ENCODE measurements at places on chromosomes 12 and 14. TPM values are rescaled to one million over a fixed set of nuclear protein-coding genes. Genes with fewer than 3 reads are reported as not detected.
A peak's percentile ranks its signal among the peaks of the same experiment; 100 is the strongest.

DNA sequence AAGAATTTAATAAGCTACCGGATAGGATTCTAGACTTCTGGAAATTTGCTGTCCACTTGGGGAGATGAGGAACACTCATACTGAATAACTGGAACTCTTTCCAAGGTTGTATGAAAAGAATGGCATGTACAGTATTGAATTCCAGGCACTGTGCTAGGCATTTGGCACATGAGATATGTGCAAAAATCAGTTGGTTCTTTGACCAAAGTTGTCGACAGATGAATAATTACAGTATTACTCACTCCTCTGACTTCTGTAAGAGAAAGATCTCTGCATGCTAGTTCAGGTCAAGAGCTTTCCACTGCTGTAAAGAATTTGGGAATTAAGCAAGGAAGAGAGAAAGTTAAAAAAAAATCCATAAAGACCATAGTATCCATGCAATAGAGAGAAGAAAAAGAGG is 764.7 kb downstream of the BCL11B start:
- H3K4me1 ChIP-seq, result no peaks in the 10 kb centered on the region
- no peak for DNase-seq
- H3K27ac ChIP-seq, result no peak overlapping the region
- no peaks in the 10 kb centered on the region for H3K27me3 ChIP-seq

COL2A1 gene
- 227 TPM for total RNA-seq

- peaks cover 29% of the 10 kb centered on the region for H3K4me1 ChIP-seq
- peaks cover 71% of the 10 kb centered on the region for H3K36me3 ChIP-seq
- no peak for DNase-seq
- no peak overlapping the region for H3K27ac ChIP-seq
- H3K27me3 ChIP-seq, result peaks cover 5% of the 10 kb centered on the region
- H3K4me3 ChIP-seq, result no peak overlapping the region
Observed at GRCh38 chr12:4280351-4281163, 7.0 kb downstream of the CCND2 start.

MFAP5 gene
- 1.4 TPM for total RNA-seq

- no peaks in the 10 kb centered on the region for H3K36me3 ChIP-seq
- H3K27ac ChIP-seq, result no peak overlapping the region
- DNase-seq, result no peak
- H3K4me1 ChIP-seq, result peaks cover 23% of the 10 kb centered on the region
- H3K27me3 ChIP-seq, result no peaks in the 10 kb centered on the region
Observed at GRCh38 chr12:77816196-77816595, 14.5 kb upstream of the NAV3 start.

DNA sequence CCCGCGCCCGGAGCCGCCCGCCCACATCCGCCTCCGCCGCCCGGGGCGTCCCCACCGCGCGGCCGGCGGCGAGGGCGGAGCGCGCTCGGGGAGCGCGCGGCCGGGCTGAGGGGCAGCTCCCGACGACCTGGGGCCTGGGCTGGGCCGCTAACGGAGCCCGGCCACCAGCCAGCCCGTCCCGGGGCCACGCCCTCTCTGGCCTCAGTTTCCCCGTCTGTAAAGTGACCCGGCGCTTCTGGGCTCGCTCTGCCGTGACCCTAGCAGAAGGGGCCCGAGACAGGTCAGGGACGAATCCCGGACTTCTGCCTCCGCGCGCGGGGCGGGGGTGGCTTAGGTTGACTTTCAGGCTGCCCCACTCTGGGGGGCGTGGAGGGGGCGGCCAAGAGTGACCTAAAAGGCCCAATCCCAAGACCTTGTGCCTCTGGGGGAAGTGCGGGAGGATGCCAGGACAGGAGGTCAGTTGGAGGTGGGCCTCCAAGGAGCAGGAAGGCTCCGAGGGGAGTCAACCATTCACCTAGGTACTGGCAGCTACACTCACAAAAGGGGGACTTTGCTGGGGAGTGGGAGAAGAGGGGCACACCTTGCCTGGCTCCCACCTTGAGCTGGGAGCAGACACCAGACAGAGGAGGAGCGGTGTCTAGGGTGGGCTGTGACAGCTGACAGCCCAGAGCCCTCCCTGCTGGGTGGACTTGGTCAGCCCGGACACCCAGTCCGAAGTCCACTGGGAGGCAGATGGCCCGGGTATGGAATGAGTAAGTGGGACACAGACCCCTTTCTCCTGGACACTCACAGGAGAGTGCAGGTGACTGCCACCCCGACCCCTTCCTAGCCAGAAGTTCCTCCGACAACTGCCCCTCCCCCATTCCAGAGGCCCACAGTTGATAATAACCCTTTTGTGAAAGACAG is 486 bp upstream of the AKT1 start:
- peak overlapping the region; percentile 80 for H3K4me3 ChIP-seq
- DNase-seq, result no peak
- peaks cover 32% of the 10 kb centered on the region for H3K4me1 ChIP-seq

GRCh38 chr14:22882529-22883172 is 371 bp upstream of the REM2 start:
- H3K27me3 ChIP-seq, result no peaks in the 10 kb centered on the region
- no peak for DNase-seq
- peaks cover 11% of the 10 kb centered on the region for H3K36me3 ChIP-seq
- peaks cover 43% of the 10 kb centered on the region for H3K4me1 ChIP-seq

DNA sequence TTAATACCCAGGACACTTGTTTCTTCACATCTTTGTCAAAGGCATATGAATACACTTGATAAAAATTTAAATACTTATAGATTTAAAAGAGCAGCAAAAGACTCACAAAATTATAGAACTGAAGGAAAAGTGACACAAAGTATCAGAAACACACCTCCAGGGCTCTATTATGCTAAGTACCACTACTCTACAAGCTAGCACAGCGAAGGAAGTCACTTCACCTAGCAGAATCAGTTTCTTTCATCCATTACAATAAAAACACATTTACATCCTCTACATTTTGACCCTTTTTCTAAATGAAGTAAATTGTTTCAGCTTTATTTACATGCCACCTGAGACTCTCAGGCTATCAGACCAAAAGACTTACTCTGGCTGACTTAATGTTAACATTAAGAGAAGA is 26.6 kb upstream of the PTPRB start:
- peaks cover 4% of the 10 kb centered on the region for H3K4me1 ChIP-seq
- H3K4me3 ChIP-seq, result no peak overlapping the region
- H3K27ac ChIP-seq, result no peak overlapping the region
- DNase-seq, result no peak

MDP1 gene
- total RNA-seq, result 16.9 TPM

GRCh38 chr12:25644979-25645378 is 91.9 kb upstream of the LMNTD1 start:
- peak overlapping the region; percentile 3 for H3K4me3 ChIP-seq
- H3K27me3 ChIP-seq, result no peaks in the 10 kb centered on the region
- H3K36me3 ChIP-seq, result peaks cover under 1% of the 10 kb centered on the region
- no peak for DNase-seq
- H3K4me1 ChIP-seq, result peaks cover 4% of the 10 kb centered on the region

OR6C2 gene
- total RNA-seq, result not detected

KERA gene
- total RNA-seq, result 0.17 TPM

CLEC1A gene
- total RNA-seq, result 3.6 TPM

DNA sequence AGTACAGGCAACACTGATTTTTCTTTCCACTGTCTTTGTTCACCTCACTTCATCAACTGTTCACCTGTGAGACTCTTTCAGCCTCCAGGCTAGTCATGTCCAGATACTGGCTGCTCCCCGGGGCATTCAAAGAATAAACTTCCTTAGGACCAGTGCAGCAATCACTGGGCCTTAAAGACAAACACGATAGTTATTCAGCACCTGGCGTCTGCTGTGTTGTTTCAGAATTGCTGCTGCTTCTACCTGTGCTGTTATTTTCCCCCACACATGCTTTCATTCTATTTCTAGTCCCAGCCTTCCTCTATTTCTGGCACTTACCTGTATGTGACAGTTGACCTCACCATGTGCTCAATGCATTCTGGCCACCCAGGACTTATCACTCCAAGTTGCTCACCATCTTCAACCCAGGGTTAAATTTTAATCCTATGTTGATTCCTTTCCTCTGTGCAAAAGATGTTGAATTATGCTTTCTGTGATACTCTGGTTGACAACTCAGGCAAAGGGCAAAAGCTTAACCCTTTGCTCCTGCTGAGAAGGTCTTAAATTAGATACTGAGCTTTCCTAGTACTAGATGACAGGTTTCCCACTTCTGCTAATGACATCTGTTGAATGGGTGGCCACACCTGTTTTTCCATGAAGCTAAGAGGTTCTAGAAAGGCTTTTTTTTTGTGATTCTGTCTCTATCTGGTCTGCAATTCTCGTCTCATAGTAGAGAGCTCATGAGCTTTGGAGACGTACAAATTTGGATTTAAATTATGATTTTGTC is 41.4 kb downstream of the PTPRQ start:
- peak overlapping the region; percentile 14 for H3K27ac ChIP-seq
- H3K4me3 ChIP-seq, result no peak overlapping the region
- peaks cover 6% of the 10 kb centered on the region for H3K4me1 ChIP-seq
- H3K27me3 ChIP-seq, result no peaks in the 10 kb centered on the region
- DNase-seq, result no peak

EGLN3 gene
- 13.2 TPM for total RNA-seq

GRCh38 chr12:48165089-48165981 is 8.0 kb upstream of the ASB8 start:
- H3K4me1 ChIP-seq, result no peaks in the 10 kb centered on the region
- H3K4me3 ChIP-seq, result no peak overlapping the region
- H3K36me3 ChIP-seq, result no peaks in the 10 kb centered on the region
- H3K27ac ChIP-seq, result no peak overlapping the region

- H3K36me3 ChIP-seq, result no peaks in the 10 kb centered on the region
- no peaks in the 10 kb centered on the region for H3K4me1 ChIP-seq
- no peak overlapping the region for H3K27ac ChIP-seq
- peaks cover 33% of the 10 kb centered on the region for H3K27me3 ChIP-seq
Observed at GRCh38 chr14:76607510-76607909, 153.8 kb upstream of the VASH1 start.

Measured in type B pancreatic cell (in vitro differentiated cells).